ENCODE measurements at places on chromosomes 3 and 15.

- no peak for DNase-seq
These were observed 12.7 kb downstream of the LYSMD4 start for GRCh38 chr15:99720533-99720932.

DNA sequence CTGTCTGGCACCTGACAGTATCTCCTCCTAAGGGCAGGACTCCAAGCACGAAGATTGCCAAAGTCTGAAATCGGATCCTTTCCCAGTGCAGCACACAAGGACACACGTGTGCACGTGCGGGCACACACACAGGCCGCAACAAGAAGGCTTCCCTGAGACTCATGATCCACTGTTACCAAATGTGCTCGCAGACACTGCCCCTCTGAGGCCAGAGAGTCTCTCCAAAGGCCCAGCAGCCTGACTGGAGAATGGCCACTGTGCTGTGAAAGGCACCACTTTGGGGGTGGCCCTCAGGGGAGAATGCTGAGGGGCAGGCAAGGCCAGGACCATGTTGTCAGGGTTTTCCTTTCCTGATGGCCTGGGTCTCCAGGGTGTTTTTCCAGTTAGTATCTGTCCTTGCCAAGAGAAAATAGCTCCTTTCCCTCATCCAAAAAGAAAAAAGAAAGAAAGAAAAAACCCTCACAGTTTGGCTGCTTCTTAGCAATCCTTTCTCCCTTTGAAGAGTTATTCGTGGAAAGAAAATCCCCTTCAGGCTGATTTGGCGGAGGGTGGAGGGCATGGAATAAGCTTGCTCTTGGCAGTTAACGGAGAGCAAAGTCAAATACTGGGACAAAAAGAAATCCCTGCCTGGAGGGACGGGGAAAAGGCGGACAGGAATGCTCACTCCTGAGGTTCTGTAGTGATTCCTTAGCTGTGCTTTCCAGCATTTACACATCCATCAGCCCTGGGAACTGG is 112.2 kb upstream of the ETV5 start:
- DNase-seq = no peak

DNA sequence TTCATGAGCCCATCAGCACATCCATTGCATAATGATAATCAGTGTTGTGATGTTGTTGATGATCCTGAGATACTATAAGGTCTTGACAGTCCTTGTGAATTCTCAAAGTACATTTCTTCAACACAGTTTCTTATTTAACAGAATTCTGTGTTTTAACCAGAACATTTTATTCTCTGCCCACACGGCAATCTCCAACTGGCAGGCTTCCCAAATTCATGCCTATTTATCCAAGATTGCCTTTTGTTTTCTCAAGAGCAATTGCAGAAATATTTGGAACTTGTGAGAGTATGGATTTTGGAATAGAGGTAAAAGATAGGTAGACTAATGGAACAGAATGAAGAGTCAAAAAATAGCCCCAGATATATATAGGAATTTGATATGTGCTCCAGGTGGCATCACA is 116.0 kb downstream of the UACA start:
- DNase-seq = no peak

GRCh38 chr15:39154227-39154638 is 426.6 kb upstream of the THBS1 start:
- no peak for DNase-seq

DNA sequence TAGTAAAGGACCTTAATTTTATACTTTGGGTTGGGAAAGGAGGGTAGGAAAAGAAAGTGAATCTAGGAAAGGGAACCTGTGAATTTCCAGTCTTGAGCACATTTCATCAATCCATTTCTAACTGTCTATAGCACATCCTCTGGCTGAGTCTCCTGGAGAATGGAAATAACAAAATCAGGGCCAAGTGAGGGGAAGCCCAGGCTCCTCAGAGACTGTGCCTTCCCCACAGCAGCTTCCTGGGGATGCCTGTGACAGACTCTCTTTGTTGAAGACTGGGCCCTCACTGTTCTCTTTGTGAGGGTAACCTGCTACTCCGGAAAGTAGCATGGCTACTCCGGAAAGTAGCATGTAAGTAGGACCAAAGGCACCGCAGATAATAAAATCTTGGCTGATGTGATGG is 22.6 kb upstream of the CSPG5 start:
- DNase-seq = no peak

- no peak for DNase-seq
These were observed 950.2 kb upstream of the CADM2 start for GRCh38 chr3:84008623-84009022.

GRCh38 chr3:105812194-105812586 is 56.6 kb downstream of the CBLB start:
- no peak for DNase-seq

- no peak for DNase-seq
These were observed 62.6 kb downstream of the SMAD3 start for GRCh38 chr15:67127965-67128364.

DNA sequence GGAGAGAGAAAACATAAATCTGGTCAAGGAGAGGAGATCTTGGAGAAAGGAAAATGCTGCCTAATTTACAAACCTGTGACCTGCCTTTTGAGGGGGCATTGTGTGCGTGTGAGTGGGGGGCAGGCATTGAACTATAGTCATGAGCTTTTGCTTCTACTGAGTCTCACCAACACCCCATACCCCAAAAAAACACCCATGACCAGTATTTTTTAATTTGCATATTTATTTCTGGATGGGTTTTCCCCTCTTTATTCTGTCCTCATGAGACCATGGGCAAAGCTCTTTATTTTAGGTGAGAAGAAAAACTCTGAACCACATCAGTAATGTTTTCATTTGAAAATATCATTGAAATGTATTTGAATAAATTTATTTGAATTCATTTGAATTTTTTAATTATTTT is 20.6 kb downstream of the CD80 start:
- DNase-seq = no peak

- DNase-seq = no peak
These were observed 25.8 kb downstream of the NUP210 start for GRCh38 chr3:13394363-13394762.

GRCh38 chr3:38690185-38690584 is 40.7 kb upstream of the SCN5A start:
- DNase-seq = no peak

DNA sequence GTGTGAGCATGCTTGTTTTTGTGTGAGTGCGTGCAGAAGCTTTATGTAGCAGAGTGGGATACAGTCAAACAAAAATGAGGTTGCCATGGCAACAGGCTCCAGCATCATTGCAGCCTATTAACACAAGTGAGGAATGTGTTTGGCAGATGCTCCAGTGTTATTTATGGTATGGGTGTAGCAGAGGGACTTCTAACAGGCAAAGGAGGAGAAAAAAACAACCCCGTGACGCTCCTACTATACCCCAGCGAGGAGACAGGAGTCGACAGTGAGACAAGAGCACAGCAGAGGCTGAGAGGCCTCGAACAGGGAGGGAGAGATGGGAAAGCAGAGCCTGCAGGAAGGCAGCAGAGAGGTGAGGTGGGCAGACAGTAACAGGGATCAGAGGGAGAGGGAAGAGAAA is 4.9 kb downstream of the ADCY5 start:
- DNase-seq = no peak

DNA sequence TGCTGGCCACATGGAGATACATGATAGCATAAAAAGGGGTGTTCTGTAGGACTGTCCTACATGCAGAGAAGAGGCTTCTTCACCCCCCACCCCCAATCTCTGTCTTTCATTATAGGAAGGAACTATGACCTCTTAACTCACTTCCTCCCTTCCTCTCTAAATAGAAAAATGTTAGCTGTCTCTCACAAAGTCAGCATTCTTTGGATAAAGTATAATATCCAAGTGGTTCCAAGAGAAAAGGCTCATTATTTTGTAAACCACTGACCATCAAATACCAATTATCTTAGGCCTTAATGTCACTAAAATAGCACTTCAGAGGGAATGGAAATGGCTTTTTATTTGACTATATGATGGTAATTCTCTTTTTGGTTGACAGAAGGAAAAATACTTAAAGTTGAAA is 95.3 kb upstream of the SLC2A2 start:
- no peak for DNase-seq

- DNase-seq = peak; percentile 4
These were observed 4.6 kb upstream of the EPB42 start for GRCh38 chr15:43225201-43225949.

DNA sequence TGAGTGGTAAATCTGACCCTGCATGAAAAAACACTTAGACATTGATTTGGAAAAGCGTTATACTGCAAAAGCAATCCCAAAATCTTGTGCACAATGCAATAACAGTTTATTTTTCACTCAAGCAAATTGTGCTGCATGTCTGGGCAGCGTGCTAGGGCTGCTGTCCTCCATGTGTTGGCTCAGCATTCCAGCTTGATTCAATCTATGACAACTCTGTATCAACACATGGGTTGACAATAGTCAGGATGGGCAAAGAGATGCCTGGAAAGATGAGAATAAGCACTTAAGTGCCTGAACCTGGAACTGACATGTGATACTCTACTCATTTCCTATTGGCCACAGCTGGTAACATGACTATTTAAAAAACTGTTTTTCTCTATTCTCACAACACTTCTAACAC is 51.8 kb downstream of the DUT start:
- DNase-seq = no peak

- DNase-seq = no peak
These were observed 9.8 kb downstream of the SYNM start for GRCh38 chr15:99114511-99115299.

- DNase-seq = no peak
These were observed 101.6 kb upstream of the PRR20G start for GRCh38 chr3:127389420-127389819.

- DNase-seq = no peak
These were observed 23.0 kb downstream of the PLA2G4E start for GRCh38 chr15:41997845-41998244.

GRCh38 chr3:72341920-72342319 is 506.3 kb downstream of the SHQ1 start:
- DNase-seq = no peak

DNA sequence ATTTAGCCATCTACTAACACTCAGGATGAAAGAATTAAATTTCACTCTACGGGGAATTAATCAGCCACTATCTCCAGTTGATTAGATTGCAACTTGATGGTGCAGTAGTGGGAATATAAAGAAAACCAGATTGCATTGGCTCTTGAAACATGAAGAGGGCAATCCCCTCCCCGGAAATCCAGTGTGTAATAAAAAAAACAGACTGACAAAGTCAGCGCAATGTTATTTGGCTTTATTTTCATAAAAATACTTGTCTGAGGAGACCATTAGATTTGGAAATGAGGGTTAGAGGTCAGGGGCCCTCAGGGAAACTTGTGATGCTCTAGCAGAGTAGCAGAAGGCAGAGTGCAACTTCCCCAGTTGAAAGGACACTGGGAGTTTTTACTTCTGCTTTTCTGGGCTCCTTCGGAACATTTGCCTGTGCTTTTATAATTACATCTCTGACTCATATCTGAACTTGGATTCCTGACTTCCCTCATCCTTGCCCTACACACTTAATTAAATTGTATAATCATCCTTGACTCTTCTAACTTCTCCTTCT is 326.8 kb downstream of the TUSC7 start:
- DNase-seq = no peak

GRCh38 chr15:65638681-65639089 is 16.9 kb downstream of the SLC24A1 start:
- peak; percentile 18 for DNase-seq

DNA sequence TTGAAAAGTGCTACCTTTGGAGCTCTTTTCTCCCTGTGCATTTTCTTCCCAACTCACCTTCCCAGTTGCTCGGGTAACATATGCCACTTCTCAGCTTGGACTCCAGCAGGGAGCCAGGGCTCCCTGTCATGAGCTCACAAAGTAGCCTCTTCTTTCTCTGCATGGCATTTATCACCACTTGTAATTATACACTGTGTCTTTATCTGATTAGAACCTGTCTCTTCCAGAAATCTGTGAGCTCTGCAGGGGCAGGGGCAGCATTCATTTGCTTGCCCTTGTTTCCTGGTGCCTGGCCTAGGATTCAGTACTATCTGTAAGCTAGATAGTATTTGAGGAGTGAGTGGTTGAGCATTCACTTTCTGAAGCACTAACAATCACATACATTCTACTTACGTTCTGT is 100.9 kb downstream of the CLSTN2 start:
- no peak for DNase-seq

DNA sequence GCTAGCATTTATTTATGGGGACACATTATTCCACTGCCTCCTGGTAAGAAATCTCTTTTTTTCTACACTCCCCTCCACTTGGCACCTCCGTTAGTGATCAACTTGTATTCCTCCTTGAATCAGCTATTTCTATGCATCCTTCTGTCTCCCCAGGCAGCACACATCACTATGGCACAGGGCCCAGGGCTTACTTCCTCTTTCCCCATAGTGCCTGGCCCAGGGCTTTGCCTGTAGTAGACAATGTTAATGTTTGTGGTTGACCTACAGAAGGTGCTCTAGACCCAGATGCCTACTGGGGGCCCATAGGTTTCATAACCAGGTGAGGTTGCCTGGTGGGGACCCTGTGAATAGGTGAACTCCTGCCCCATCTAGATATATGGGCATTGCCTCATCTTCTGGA is 44.9 kb downstream of the EPHB1 start:
- DNase-seq = no peak

DNA sequence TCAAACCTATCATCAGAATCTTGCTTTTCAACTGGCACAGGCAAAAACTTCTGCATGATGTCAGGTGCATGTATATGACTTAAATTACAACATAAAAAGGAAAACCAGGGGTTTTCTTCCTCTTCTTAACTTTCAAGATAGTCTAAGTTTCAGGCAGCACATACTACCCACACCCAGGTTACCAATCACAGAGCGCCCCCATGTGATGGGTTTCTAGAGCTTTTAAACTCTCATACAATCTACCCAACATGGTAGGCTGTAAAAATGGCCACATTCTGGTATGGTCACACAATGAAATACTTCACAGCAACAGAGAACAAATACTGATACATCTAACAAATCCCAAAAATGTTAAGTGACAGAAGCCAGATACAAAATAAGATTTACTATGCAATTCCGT is 7.4 kb downstream of the MESD start:
- no peak for DNase-seq

GRCh38 chr15:59177317-59177660 is 29.4 kb upstream of the LDHAL6B start:
- DNase-seq = no peak

- DNase-seq = no peak
These were observed 69.0 kb upstream of the THBS1 start for GRCh38 chr15:39511916-39512260.

DNA sequence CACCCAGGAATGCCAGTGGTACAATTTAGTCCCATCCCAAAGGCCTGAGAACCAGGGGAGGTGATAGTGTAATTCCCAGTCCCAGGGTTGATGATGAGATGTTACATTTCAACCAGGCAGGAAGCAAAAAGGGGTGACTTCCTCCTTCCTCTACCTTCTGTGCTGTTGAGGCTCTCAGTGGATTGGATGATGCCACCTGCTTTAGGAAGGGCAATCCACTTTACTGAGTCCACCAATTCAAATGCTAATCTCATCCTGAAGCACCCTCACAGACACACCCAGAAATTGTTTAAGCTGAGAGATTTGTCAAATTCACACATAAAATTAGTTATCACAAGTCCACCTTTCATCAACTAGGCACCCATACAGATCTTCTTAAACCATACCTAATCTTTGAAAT is 418.5 kb upstream of the GOLIM4 start:
- no peak for DNase-seq

GRCh38 chr3:122907471-122907870 is 112.6 kb downstream of the SLC49A4 start:
- DNase-seq = no peak
